ENCODE measurements at places on chromosomes 7 and 10. TPM values are rescaled to one million over a fixed set of nuclear protein-coding genes. Genes with fewer than 3 reads are reported as not detected.

GRCh38 chr7:98231493-98232262 lies 20.4 kb downstream of the TECPR1 start:
- peak; percentile 53 for DNase-seq

- no peak for DNase-seq
Measured at GRCh38 chr7:35570937-35571336, 124.0 kb downstream of the HERPUD2 start.

GRCh38 chr10:99913831-99914235 lies 95.9 kb downstream of the DNMBP start:
- peak; percentile 84 for DNase-seq

DNA sequence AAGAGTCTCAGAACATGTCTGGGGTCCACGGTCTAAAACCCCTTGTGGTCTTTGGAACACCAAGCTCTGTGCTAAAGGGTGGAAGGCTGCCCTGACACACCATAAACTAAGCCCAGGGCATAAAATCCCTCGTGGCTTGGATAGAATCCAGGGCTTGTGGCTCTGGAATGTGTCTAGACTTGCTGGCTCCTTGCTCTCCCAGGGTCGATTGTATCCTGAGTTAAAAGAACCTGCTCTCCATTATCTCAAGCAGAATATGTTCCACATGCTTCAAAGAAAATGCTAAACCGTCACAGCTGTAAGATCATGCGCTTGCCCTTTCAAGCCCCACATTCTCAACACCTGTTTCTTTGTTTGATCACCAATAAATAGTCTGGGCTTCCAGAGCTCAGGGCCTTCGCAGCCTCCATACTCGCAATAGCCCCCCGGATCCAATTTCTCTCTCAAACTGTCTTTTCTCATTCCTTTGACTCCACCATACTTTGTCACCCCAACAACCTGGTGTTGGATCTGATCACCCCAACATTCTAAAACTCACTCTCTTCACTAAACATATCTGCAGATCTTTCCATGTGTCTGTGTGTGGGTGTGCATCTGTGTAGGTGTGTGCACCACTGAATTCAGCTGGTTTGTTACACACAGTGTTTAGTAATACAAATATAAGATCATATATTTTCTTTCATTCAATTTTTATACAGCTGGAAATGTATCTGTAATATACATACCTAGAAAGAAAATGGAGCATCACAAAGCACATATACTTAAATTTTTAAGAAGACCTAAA lies 238.5 kb downstream of the ZMYND11 start:
- DNase-seq = no peak

DNA sequence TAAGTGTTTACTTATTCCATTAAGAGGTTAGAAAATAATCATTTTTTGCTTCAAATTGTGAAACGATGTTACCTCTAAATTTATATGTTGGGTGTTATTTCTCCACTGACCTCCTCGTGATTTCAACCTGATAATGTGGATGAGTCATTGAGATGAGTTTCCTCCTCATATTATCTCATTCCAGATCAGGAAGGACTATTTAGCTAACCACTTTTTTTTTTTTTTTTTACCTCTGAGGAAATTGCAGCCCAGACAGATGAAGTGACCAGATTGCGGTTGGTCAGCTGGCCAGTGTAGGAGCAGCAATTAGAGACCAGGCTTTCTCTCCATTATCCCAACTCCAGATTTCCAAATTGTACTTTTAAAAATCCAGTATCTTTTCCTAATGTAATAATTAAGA lies 248.7 kb downstream of the FZD1 start:
- DNase-seq = no peak

DNA sequence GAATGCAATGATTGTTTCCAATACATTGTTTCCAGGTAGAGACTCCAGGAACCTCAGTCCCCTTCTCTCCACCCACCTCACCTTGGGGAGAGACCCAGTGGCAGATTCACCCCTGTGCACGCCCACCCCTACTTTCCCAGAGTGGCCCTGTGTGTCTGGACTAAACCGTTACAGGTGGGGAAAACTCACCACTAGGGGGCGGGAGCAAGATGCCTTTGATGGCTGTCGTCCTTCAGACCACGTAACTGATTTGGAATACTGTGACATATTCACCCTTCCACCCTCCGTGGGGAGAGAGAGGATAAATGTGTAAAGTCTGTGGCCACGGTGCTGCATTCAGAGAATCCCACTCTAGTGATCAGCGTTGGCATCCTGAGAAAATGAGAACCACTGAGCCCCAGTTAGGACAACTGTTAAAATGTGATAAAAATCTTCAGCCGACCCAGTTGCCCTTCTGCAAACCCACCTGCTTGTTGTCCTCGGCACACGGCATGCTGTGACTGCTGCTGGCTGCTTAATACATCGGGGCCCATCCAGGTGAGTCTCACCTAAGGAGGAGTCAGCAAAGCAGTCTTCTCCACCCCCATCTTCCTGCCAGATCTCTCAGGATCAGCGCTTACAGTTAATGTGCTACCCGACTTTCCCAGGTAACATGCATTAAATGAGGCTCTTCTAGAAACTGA lies 41.5 kb upstream of the NMT2 start:
- DNase-seq = peak; percentile 86

- DNase-seq = no peak
Measured at GRCh38 chr10:3802526-3803265, 17.7 kb upstream of the KLF6 start.

DNA sequence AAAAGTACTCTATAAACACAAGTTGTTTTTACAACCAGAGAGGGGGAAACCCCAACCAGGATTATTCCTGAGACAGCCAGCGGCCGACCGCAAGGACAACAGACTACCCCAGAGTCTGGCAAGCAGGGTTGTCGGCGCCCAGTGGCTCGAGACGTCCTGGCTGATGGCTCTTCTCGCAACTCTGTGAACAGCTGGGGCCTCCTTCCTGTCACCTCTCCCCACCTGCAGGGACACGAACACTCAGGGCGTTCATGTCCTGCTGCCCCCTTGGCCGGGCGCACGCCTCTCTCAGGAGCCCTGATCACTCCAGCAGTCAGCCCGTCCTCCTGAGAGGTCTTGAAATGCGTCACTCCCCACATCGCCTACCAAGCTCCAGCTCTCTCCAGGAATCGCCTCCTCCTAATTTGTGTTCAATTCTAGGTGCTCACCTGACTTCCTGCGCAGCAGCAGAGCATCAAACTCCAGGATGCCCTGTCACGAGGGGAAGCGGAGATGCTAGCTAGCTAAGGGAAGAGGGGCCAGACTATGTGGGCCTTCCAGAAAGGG lies 66.4 kb upstream of the TNRC18 start:
- DNase-seq = no peak

GRCh38 chr10:119428789-119429188 lies 113.7 kb downstream of the RGS10 start:
- no peak for DNase-seq

- no peak for DNase-seq
Measured at GRCh38 chr10:81524467-81524866, 350.5 kb upstream of the NRG3 start.

DNA sequence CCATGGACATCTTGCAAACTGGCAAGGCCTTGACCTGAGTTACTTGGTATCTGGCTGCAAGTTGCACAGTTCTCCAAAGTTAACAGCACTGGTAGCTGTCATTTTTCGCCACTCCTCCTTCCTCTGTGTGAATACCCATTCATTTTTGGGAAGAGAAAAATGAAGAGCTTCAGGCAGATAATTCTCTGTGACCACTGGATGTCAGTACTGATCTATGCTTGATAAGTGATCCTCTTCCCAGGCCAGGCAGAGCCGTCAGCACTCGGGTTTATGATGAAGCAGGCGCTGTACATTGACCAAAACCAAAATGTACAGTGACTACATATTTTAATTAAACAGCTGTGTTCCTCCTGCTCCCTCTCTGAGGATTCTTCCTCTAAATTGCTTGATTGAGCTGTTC lies 55.9 kb upstream of the PDZD8 start:
- no peak for DNase-seq

GRCh38 chr10:110865809-110866482 lies 5.8 kb upstream of the PDCD4 start:
- no peak for DNase-seq

DNA sequence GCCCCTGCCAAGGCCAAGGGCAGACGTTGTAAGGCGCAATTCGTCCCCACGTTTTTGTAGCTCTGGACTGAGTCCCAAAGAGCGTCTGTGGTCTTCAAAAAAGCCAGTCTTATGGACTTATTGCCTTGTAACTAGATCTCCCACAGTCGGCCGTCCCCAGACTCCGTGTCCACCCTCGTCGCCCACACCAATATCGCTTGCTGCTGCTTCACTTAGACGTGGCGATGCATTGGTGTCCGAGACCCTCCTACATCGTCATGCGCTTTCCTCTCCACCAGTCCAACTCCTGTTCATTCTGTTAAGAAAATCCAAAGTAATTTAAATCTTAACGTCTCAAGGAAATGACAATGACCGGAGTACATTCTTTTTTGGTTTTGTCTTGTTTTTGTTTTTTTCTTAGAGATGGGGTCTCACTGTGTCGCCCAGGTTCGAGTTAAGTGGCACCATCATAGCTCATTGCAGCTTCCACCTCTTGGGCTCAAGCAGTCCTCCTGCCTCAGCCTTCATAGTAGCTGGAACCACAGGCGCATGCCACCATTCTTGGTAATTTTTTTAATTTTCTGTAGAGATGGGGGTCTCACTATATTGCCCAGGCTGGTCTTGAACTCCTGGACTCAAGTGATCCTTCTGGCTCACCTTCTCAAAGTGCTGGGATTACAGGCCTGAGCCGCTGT lies 851 bp downstream of the KIFBP start:
- no peak for DNase-seq

Gene IGF2BP3
- total RNA-seq = 108 TPM

Gene DBNL
- 43.0 TPM for total RNA-seq

Gene PRTFDC1
- 13.4 TPM for total RNA-seq

Gene SEMA3E
- total RNA-seq = 1.7 TPM

Gene MMD2
- total RNA-seq = not detected

Gene TRA2A
- 23.2 TPM for total RNA-seq
